ENCODE measurements at places on chromosomes 16 and 17.

DNA sequence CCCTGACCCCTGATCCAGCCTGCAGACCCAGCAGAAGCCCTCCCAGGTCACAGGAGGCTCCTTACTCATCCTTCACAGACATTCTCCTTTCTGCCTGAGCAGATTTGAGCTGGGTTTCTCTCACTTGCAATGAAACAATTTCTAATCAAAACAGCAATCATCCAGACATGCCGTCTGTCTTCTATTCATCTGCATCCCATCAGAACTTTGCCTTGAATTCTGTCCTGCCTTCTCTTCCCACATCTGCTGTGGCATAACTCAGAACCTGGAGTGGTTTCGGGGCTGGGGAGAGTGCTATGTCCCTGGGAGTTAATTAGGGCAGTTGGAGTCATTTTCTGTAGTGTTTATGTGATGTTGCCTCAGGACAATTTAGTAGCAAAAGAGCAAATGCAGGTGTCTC lies 278.6 kb downstream of the CBLN1 start:
- DNase-seq: no peak

GRCh38 chr16:30620169-30620568 lies 10.0 kb upstream of the ZNF689 start:
- no peak for DNase-seq

DNA sequence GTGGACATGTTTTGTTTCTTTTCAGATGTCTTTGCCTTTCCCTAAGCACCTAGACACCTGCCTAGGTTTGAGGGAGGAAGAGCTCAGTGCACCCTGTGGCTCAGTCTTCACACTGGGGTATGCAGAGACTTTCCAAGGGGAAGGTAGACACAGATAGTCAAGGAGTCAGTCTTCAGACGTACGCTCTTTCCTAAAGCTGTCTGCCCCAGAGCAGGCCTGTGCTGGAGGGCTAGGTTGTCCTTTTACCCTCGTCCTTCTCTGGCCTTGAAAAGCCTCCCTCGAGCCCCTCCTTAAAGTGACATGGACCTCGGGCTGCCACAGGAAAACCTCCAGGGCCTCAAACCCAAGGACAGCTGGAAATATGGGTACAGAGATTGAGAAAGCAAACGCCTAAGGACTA lies 103.7 kb downstream of the AATF start:
- no peak for DNase-seq

GRCh38 chr16:51394421-51394820 lies 243.4 kb upstream of the SALL1 start:
- DNase-seq: no peak

DNA sequence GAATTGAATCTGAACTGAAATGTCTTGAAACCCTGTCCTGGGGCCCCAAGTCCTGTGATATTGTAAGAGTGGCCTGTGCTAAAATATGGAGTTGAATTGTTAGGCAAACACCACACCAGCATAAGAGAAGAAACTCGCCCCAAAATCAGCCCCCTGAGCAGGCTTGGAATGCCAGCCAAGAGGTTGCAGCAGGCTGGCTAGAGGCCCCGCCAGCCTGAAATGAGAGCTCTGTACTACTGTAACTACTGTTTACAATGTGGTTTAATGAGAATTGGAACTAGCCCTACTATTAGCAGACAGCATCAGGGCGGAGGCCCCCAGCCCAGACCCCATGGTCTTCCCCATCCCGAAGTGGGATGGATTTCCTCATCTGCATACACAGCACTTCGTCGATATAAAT lies 23.7 kb downstream of the FBXO39 start:
- DNase-seq: no peak

DNA sequence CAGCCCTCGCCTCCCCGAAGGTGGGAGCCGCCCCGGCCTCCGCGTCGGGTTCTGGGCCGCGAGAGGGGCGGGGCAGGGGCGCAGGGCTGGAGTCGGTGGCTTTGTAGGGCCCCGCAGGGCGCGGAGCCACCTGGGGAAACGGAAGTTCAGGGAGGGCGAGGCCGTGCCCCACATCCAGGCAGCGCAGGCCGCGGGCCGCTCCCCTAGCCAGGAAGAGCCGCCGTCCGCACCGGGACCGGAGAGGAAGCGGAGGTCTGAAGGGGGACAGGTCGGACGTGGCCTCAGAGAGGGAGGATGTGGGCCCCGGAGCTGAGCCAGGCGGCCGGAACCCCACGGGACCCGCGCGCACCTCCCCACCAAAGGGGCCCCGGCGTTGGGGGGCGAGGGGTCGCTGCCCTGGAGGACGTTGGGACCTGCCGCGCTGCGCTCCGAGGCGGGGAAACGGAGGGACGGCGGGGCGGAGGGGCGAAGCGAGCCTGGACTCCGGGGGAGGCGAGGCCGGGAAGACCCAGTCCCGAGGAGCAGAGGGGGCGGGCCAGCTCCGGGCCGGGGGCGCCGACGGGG lies 482 bp upstream of the SLC16A3 start:
- DNase-seq: no peak

DNA sequence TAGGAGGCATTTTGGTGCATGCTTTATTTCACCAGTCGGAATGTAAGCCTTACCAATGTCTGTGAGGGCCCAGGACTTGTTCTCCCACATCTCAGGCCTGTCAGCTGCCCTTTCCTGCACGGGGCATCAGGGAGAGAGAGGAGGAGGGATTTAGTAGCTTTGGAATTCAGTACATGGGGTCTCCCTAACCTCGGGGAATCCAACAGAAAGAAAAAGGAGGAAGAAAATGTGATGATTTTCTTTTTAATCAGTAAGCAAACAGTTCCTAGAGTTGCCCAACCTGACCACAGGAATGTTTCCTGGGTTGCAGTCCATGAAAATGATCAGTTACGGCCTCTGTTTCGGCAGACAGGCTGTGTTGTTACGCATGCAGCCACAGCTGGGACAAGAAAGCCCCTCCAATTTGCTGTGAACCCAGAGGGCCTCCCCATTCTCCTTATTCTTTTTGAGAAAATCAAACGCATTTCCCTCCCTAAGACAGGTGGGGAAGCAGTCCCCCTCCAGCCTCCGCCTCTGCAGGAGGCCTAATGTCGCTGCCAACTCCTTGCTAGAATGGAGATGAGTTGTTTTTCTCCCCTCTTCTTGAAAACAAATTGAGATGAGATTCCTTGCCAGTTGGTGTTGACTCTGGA lies 53.1 kb upstream of the TANGO6 start:
- no peak for DNase-seq

GRCh38 chr16:59601452-59601851 lies 867.3 kb upstream of the GOT2 start:
- DNase-seq: no peak

DNA sequence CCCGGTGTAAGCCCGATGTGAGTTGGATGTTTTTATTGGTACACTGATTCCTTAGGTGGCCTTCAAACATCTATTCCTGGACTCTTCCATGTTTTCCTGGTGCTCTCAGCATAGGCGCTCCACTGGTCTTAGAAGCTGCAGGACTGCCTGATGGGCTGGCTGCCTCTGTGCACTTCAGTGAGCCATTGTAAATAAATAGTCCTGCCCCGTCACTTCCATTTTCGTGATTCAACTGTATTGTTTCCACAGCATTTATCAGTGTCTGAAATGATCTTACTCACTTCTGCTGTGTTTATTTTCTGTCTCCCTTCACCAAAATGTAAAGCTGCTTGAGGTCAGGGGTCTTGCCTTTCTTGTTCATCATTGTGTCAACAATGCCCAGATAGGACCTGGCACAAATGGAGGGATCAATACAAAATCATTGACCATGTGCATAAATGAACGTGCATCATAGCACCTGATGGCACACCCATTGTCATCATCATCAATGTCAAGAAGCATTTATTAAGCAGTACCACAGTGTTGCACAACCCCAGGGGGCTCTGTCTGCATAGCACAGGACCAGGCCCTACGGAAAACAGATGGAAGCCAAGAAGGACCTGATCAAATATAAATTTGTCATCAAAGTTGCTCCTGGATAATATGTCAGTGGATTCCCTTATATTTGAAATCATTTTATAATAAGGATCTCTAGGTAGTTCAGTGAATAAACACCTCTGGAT lies 66.6 kb upstream of the CPHXL start:
- DNase-seq: no peak

DNA sequence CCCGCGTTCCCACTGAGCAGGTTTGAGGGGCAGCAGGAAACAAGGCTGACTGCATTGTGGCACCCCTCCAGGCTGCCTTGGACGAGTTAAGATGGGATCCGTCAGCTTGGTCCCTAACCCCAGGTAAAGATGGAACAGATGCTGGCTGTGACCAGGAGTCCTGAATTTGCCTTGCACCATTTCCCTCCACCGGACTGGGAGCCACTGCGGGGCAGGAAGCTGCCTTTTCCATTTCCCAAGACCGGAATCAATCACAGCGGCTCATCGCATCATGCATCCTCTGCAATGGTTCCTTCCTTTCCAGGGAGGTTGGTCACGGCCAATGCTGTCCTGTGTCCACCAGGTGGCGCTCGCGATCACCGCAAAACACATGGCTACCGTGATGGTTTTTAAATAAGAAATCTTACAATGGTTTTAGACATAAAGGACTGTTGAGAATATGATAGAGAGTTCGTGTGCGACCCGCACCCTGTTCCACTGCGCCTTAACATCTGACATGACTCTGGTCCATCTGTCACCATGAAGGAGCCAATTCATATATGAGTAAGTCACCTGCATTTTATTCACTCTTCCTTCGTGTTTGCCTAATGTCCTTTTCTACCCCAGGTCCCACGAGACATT lies 6.8 kb upstream of the MEAK7 start:
- DNase-seq: peak; percentile 89

- peak; percentile 90 for DNase-seq
These were observed 1.9 kb upstream of the AXIN1 start for GRCh38 chr16:354291-354881.

DNA sequence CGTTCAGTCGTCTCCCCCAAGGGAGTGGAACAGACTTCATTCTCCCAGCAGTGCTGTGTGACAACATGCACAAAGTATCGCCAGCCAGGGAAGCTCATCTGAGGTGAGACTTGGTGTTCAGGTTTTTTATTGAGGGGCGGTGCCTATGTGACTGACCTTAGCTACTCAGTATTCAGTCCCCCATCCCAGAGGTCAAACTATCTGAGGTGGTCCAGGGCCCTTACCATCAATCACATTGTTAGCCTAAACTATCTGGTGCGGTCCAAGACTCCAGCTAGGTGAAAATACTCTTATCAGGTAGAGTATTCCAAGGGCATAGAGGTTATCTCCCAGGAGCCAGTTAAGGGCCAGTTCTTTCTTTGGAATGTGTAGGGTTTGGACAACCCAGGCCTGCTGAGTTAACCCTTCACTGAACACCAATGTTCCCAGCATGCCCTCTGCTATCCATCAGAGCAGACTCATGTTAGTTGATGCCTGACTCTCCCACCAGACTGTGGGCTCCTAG lies 5.4 kb upstream of the CACNG1 start:
- DNase-seq: no peak

DNA sequence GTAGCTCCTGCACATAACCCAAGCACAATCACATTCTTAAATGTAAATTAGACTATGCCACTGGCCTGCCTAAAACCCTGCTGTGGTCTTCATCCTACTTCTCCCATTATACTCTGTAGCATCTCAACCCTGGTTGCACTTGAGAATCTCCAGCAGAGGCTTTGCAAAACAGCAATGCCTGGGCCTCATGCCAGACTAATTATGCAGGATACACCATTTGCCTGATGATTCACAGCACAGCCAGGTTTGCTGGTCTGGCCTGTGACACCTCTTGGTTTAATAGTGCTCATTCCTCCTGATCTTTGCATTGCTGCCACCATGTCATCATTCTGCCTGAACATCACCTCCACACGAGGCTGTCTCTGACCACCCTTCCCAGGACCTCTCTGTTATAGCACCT lies 491.9 kb upstream of the TOM1L1 start:
- no peak for DNase-seq

DNA sequence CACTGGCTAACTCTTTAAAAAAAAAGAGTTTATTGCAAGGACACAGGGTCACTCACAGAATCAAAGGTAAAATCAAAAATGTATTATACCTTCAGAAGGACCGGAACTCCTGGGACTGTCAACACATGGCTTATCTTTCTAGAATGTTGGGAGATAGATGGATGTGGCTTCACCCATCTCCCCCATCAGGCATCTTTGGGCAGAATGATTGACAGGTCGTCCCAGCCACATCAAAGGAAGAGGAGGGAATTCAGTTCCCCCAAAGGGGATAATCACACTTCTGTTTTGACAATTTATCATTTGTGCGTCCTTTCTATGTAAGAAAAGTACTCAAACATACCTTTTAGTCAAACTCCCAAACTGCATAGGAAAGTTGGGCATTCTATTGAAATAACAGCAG lies 228.6 kb upstream of the CDH5 start:
- no peak for DNase-seq

- DNase-seq: no peak
These were observed 27.3 kb upstream of the STH start for GRCh38 chr17:45971698-45972141.

DNA sequence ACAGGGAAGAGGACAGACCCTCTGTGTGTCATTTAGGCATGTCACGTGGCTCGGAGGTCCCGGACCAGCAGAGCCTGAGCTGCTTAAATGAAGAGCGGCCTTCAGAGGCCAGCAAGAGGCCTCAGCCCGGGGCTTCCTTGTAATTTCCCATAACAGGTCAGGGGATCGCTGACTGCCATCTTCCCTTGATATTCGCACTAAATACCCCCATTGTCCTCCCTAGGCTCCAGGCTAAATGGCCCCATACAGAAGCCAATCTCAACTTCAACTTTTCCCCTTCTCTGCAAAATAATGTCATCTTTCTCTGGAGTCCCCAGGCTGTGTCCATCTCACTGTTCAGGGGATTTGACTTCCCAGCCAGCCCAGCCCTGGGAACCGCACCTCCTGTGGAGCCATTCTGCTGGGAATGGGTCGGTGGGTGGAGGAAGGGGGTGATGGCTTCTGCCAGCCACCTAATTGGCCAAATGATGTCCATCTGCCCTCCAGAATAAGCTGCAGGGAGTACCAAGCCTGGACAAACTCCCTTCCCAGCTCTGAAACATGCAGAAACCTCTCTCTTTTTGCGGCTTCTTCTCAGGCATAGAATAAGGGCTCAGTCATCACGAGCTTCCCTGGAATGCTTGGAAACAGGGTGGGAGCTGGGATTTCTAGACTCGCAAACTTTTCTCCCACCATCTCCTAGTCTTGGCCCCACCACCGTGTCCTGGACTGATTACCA lies 129.9 kb downstream of the SDK2 start:
- DNase-seq: no peak

GRCh38 chr16:81748476-81749198 lies 30.5 kb upstream of the PLCG2 start:
- no peak for DNase-seq

Data from ureter (tissue), 1 donor.